ENCODE measurements at places on chromosomes 11 and 22. TPM values are rescaled to one million over a fixed set of nuclear protein-coding genes. Genes with fewer than 3 reads are reported as not detected.

The APOBEC3F gene
- total RNA-seq = 10.2 TPM

The MS4A15 gene
- total RNA-seq = not detected

The LBHD1 gene
- total RNA-seq = 10.5 TPM

The TP53AIP1 gene
- total RNA-seq = not detected

The UPK3A gene
- not detected for total RNA-seq

The OR51D1 gene
- total RNA-seq = not detected

The CDON gene
- total RNA-seq = 3.5 TPM

The SYNGR1 gene
- total RNA-seq = 3.7 TPM

The DTX4 gene
- total RNA-seq = 0.51 TPM

The CRY2 gene
- total RNA-seq = 8.8 TPM

The RCOR2 gene
- total RNA-seq = 0.13 TPM

The TIMM8B gene
- 77.0 TPM for total RNA-seq

The VPREB1 gene
- not detected for total RNA-seq

The TSG101 gene
- 41.3 TPM for total RNA-seq

The SYT13 gene
- total RNA-seq = not detected

The RASL10A gene
- 1.9 TPM for total RNA-seq

The C22orf42 gene
- not detected for total RNA-seq

The ALDH3B1 gene
- total RNA-seq = 0.37 TPM

The SPA17 gene
- total RNA-seq = 4.7 TPM

The MS4A1 gene
- total RNA-seq = not detected

The OR8G1 gene
- not detected for total RNA-seq

The B4GALNT4 gene
- total RNA-seq = 9.6 TPM

The KRTAP5-1 gene
- not detected for total RNA-seq

The OR9G1 gene
- total RNA-seq = not detected

The FGF4 gene
- total RNA-seq = not detected

The KRTAP5-9 gene
- total RNA-seq = 0.30 TPM

The SHISAL1 gene
- total RNA-seq = 0.07 TPM

The DBX1 gene
- total RNA-seq = not detected

The CCDC188 gene
- total RNA-seq = 11.6 TPM

The CCDC179 gene
- total RNA-seq = not detected

The HIPK3 gene
- 36.1 TPM for total RNA-seq

The DGAT2 gene
- total RNA-seq = 0.55 TPM

The NFAM1 gene
- total RNA-seq = not detected

The APBB1 gene
- total RNA-seq = 48.0 TPM

The CDCA5 gene
- total RNA-seq = 34.1 TPM
